ENCODE measurements at places on chromosomes 12 and 14. TPM values are rescaled to one million over a fixed set of nuclear protein-coding genes. Genes with fewer than 3 reads are reported as not detected.

GRCh38 chr12:11638315-11638916 is 11.1 kb upstream of the ETV6 start:
- DNase-seq = no peak

The FAM90A1 gene
- 0.35 TPM for polyA plus RNA-seq

DNA sequence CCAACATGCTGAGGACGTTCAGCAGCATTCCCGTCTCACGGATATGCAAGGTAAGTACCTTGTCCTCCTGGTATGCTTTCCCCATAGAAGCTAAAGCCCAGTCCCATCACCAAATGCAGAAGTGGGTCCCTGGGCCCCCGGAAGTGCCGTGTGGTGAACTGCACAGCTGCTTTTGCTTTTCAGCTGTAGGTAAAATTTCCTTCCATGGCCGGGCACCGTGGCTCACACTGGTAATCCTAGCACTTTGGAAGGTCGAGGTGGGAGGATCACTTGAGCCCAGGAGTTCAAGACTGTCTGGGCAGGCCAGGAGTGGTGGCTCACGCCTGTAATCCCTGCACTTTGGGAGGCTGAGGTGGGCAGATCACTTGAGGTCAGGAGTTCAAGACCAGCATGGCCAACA is 44.1 kb downstream of the HSP90AA1 start:
- DNase-seq = no peak

The RNASE1 gene
- polyA plus RNA-seq = 1,226 TPM

The MTERF2 gene
- polyA plus RNA-seq = 4.8 TPM
